NCI-H1105 treated with DMSO at 0.1 percent for 48 hours (cell line): ENCODE measurements at places on chromosomes 4 and X.
A peak's percentile ranks its signal among the peaks of the same experiment; 100 is the strongest.

DNA sequence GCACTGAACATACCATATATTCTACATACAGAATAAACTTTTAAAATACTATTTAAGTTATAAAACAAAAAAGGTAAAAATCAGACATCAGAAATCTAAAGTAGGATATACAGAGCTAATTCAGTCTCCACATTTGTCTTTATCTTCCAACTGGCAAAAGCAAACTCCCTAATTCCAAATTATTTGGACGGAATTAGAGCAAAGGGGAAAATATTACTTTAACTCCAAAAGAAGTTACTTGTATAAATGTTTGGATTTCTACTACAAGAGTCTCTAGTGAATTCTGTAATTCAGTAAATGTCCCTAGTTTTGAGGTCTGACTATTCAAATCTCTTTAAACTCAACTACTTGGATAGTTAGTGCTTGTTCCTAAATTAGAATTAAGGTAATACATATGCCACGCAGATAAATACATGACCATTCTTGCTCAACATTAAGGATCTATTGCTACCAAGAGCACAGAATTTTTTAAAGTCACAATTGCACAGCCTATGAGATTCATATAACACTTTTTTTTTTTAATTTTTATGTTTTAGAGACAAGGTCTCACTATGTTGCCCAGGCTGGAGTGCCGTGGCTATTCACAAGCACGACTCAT, 7.3 kb downstream of the ZNF280C start:
- DNase-seq, result no peak

DNA sequence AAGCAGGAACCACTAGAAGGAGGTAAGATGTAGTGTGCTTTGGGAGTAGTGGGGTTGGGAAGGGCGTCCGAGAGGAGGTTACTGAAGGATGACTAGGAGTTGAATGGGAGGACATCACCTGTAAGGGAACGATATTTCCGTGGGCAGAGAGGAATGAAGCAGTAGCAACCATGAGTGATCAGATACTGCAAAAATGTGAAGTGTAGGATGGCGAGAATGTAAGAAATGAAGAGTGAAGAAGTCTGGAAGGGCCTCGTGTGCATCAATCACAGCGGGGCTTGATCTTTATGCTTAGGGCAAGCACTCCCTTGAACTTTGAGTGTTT, 594 bp downstream of the MSMO1 start:
- DNase-seq, result no peak

- no peak for DNase-seq
Measured at GRCh38 chr4:139208404-139208945, 31.5 kb upstream of the ELF2 start.

DNA sequence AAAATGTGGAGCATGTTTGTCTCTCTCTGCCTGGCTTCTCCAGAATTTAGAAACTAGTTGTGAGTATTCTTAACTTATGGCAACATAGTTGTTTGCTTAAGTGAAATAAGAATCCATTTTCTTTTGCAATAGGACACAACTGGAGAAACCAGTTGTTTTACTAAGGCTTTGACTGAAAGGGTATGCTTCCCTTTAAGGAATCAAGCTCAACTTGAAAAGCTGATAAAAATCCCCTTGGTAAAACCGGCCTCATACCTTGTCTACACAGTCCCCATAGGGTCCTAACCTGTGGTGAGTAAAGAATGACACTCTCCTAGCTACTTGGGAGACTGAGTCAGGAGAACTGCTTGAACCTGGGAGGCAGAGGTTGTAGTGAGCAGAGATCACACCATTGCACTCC, 139.8 kb downstream of the NR3C2 start:
- no peak for DNase-seq

GRCh38 chrX:153970357-153971123, 1.1 kb downstream of the HCFC1 start:
- peak; percentile 69 for DNase-seq

GRCh38 chrX:69127466-69127865, 37.8 kb downstream of the PJA1 start:
- no peak for DNase-seq

DNA sequence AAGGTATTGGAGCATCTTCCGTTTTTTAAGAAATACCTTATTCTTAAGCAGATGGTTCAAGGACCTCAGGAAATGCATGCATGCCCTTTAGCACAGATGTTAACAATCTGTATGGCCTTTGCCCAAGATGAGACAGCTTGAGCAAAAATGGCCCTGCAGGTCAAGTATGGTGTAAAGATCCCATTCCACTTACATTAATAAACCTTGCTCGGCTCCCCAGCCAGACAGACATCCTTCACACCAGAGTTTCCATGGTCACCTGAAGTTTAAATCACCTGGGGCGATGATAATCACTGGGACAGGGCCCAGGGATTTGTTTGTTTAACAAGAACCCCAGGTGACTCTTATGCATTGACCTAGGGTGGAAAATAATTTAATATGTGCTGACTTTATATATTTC, 287.0 kb upstream of the NOCT start:
- peak; percentile 77 for DNase-seq

GRCh38 chr4:84574069-84574720, 8.7 kb upstream of the CDS1 start:
- DNase-seq, result no peak

DNA sequence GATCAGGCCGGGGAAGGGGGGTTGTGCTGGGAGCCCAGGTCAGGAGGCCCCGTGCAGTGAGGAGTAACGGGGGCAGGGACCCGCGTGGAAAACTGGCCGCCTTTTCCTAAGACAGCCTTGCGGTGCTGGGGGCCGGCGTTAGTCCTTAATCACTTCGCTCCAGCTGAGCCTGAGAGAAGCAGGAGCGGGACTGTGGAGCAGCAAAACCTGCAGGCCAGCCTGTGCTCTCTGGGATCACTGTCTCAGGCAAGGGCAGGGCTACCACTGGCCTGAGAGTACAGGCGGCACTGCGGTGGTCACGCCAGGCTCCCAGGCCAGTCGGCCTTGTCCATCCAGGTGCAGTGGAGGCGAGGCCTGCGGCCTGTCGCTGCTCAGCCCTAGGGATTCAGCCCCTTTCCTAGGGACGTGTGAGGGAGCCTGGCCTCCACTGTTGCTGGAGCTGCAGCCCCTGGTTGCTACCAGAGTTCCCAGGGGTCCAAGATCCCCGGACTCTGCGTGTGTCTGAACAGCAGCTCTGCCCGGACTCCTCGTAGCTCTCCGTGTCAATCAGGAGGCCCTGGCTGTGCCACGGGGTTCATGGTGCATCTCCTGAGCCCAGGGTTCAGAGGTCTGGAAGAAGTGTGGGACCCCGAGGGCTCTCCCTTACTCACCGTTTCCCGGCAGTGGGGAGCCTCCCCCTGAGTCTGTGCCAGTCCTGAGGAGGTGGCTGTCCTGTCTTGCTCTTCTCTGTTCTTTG, 2141.7 kb upstream of the TENM3 start:
- DNase-seq, result no peak

DNA sequence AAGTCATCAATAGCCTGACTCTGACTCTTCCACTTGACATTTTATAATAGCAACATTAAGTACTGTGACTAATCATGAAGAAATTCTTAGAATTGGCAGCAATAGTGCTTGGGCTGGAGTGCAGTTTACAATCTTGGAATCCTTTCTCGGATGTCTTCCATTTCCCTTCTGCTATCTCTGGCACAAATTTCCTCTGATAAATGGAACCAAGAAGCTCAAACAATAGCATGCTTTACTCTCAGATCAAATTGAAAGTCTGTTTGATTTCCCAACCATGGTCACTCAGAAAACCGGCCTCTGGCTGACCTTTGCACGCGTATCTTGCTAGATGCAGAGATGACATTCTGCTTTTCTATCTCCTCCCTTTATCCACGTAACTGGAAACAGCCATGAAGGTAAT, 99.0 kb upstream of the SPANXC start:
- DNase-seq, result no peak

- DNase-seq, result no peak
Measured at GRCh38 chr4:154082760-154083535, 294.1 kb upstream of the SFRP2 start.

GRCh38 chr4:15368856-15369255, 59.0 kb upstream of the C1QTNF7 start:
- no peak for DNase-seq

DNA sequence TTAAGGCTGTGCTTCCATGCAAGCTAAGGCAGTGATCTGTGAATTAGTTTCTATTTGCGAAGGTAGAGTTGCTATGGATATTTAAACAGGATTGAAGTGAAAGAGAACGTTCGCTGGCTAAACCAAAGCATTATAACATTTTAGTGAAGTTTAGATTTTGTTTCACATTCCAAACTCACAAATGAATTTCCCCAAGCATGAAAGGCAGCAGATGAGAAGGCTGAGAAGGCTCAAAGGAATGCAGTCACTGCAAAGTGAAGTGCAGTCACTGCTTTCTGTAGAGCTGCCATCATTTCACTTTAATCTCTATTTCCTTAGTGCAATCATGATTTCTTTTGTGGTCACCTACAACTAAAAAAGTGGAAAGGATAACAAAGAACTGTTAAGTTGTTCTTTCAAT, 334.7 kb upstream of the NR3C2 start:
- DNase-seq, result no peak

- DNase-seq, result no peak
Measured at GRCh38 chr4:151250706-151251105, 26.3 kb upstream of the PRSS48 start.

GRCh38 chr4:146957237-146957636, 11.6 kb upstream of the TTC29 start:
- DNase-seq, result no peak

- DNase-seq, result no peak
Measured at GRCh38 chrX:43969504-43970501, 3.4 kb downstream of the NDP start.

DNA sequence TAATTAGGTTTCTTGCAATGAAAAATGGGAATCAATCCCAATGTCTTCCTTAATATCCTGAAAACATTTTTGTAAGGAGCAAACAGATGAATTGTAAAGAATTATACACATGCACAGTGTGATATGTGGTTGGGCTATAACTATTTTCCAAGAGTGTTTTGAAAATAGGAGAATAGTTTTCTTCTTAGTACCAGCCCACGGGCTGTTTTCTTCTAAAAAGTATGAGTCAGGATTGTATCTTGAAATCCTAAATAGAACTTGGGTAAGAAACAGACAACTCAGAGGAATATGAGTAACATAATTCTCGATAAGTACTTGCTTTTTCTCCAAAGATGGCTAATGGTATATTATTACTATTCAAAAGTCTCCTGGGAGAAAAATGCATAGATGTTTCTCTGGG, 136.7 kb downstream of the MAGEC2 start:
- DNase-seq, result no peak

GRCh38 chr4:26029568-26030131, 115.6 kb downstream of the SMIM20 start:
- DNase-seq, result no peak

- peak; percentile 33 for DNase-seq
Measured at GRCh38 chrX:70664726-70665125, 220.1 kb downstream of the DLG3 start.

GRCh38 chr4:173360587-173361221, 10.1 kb upstream of the SAP30 start:
- no peak for DNase-seq

DNA sequence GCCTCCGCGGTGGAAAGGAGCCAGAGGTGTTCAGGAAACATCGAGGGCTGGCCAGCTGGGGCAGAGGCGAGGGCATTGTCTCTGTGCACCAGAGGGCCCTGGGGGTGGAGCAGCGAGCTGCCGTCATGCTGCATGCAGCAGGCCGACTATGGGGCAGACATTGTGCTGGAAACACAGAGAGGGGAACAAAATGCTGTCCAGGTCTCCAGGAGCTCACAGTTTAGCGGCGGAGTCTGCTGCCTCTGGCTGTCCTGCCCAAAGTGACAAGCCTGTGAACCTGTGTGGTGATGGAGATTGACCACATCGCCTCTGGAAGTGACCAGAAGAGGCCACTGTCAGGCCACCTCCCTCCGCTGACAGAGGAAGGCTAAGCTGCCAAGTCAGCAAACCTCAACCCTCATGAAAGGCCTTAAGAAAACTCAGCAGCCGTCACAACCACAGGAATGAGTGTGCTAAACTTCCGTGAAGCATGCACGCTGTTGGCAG, 20.1 kb upstream of the SASH3 start:
- no peak for DNase-seq

DNA sequence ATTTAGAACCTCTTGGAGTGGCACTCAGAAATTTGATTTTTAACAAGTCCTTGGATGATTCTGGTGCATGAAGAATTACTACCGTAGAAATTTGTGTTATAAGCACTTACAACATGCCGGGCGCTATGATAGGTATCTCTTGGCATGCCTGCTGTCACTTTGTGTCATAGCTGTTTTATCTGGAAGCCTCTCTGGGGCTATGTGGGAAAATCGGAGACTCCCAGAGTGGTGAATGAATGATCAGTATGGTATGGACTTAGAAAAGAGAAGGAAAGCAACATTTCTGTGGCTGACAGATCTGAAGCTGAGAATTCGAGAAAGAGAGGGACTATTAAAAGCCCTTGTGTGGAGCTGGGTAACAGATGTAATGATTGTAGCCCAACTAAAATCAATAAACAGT, 177.4 kb upstream of the MAMLD1 start:
- no peak for DNase-seq

DNA sequence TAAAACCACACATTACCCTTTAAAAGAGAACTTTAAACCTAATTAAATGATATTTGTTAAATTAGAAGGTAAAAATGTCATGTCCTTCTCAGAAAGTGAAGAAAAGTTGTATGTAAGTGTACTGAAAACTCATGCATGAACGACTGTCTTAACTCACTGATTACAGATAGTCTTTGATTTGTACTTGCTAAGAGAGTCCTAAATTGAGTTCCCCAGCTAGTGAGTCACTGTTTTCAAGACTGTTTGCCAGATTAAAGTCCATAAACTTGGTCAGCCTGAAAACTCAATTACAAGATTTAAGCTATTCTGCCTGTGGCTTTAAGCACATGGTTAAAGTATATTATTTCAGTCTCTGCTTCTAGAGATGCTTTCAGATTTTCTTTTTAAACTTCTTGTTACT, 124.9 kb upstream of the ZCCHC13 start:
- DNase-seq, result no peak

- no peak for DNase-seq
Measured at GRCh38 chr4:92551616-92552015, 247.8 kb downstream of the GRID2 start.
